PC-9 (cell line): ENCODE measurements at places on chromosomes 4 and X.

DNA sequence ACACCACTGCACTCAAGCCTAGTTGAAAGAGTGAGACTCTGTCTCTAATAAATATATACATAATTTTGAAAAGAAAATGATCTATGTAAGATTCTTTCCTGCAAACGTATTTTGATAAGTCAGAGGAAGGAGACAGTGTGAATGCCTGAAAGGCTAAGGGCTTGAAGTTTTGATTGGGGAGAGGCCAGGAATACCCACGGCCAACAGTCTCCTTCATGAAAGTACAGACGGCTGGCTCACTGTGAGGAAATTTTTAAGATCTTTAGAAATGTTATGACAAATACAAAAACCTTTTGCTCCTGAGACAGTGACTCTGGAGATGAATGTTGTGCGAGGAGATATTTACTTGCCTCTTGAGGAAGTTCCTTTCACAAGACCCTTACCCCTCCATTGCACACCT is 111.4 kb upstream of the KLHL13 start:
- no peak for DNase-seq

GRCh38 chrX:80816051-80816450 is 6.4 kb upstream of the BRWD3 start:
- DNase-seq = no peak

GRCh38 chrX:16039363-16039762 is 84.0 kb upstream of the GRPR start:
- no peak for DNase-seq

GRCh38 chrX:78979789-78980464 is 34.7 kb downstream of the P2RY10 start:
- no peak for DNase-seq

GRCh38 chr4:52094376-52095145 is 43.5 kb downstream of the SPATA18 start:
- no peak for DNase-seq

- no peak for DNase-seq
Measured at GRCh38 chr4:48254381-48255071, 15.1 kb downstream of the TEC start.

GRCh38 chrX:153029875-153030274 is 26.4 kb upstream of the PNMA3 start:
- no peak for DNase-seq

- no peak for DNase-seq
Measured at GRCh38 chrX:27057883-27058282, 405.3 kb downstream of the PPP4R3C start.

DNA sequence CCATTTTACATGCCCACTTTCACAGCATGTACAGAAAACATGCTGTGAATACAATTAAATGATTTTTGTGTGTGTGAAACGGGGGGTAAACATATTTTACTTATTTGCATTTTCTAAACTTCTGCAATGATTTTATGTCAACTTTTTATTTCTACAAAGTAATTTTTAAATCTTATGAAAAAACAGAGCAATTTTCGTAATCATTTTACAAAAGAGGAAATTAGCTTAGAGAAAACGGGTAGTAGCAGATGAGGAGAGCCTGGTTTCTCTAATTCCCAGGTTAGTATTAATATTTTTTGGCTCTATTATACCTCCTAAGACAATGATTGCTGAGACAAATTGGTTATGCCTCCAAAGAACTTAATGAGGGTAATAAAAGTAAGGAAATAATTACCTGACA is 3.2 kb downstream of the TKTL2 start:
- DNase-seq = no peak

GRCh38 chrX:113539599-113540356 is 699.1 kb upstream of the AMOT start:
- DNase-seq = no peak

DNA sequence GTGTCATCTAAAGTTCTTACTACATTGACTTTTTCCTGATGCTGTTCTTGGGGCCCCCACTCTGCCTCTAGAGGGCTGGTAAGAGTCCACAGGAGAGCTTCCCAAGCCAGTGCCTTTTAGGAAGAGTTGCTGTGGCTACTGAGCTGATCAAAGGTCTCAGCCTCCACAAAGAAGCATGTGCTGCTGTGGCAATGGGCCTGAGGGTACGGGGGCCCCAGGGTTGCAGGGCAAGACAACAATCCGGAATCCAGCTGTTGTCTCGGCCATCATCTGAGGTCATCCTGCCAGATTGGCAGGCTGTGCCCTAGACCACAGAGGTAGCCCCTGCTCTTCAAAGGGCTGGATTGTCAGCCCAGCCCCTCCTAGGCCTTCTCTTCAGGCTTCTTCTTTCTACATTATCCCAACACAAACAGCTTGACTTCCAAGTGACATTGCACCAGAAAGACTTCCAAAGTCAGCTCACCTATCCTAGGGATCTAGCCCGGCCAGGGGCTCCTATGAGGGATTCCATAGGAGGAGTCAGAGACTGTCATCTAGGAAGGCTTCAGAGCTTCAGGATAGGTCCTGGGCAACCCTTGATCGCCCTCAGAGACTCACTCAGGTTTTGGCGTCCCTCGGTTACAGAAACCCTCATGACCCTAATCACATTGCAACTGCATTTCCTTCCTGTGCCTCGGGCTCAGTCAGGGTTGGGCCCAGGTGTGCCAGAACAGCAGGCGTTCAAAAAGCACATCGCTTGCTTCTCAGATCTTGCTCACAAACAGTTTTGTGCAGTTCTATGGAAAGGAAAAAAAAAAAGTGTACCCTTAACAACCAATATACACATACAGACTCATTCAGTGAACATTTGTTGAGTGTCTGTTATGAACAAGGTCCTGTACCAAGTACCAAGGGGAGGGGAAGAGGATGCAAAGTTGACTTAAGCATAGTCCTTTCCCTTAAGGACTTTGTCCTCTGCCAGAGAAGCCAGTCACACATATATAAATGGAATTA is 27.8 kb downstream of the SLC25A5 start:
- no peak for DNase-seq

GRCh38 chr4:89152972-89153371 is 41.6 kb downstream of the TIGD2 start:
- DNase-seq = no peak

DNA sequence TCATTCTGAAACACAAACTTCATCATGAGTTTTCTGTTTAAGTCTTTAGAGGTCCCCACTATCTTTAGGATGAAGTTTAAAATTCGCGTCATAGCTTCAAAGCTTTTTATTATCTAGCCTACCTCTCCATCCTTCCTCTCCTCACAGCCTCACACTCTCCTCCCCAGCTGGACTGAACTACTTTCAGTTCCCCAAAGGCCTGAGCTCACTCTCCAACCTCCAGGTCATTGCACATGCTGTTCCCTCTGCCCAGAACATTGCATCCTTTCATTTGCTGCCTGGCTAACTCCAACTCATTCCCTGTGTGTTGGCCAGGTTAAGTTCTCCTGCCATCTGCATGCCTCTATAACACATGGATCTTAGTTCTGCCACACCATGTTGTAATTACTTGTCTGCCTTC is 2.9 kb upstream of the OTUD5 start:
- DNase-seq = no peak

GRCh38 chrX:132651421-132652086 is 162.7 kb upstream of the MBNL3 start:
- no peak for DNase-seq

GRCh38 chrX:1751781-1752180 is 136.9 kb downstream of the ASMT start:
- no peak for DNase-seq

DNA sequence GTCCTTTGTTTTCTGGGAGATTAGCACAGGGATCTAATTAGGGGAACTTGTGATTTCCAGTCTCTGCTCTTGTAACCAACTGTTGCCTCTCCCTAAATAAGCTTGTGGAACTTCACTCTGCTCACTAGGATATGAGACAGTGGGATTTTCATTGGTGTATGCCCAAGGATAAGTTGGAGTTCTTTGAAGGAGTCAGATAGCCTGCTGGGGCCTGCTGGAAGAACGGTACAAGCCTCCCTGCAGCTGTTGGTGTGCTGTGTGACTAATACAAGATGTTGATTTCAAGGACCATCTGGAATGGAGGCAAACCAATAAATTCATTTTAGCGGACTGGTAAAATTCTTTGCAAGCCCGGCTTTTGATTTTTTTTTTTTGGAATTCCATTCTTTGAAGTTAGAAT is 167.0 kb downstream of the AASDH start:
- no peak for DNase-seq

DNA sequence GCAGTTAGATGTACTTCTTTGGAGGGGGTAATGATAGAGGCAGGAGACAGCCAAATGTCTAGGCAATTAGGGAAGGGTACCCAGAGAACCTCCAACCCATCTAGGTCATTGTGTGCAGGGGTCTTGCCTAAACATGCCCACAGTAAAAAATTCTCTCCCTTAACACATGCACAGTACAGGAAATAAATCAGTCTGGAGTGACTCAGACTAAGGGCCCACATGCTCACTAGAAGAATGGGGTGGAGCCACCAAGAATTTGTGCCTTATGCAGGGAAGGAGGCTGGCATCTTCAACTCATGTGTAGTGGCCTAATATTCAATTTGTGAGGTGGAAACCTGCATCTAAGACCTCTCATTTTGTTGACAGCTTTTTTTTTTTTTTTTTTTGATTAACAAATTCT is 945.3 kb upstream of the GRIA3 start:
- no peak for DNase-seq

DNA sequence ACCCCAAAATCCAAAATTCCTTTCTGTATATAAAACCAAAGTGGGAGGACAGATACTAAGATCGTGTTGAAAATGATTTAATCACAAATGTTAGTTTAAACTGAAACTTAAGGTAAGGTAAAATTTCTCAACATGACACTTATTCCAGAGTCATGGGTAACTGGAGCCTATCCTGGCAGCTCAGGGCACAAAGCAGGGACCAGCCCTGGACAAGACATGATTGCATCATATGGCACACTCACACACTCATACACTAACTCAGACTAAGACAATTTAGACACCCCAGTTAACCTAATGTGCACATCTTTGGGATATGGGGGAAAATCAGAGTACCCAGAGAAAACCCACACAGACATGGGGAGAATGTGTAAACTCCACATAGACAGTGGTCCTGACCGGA is 244.1 kb upstream of the TEX13A start:
- DNase-seq = no peak

GRCh38 chrX:56564164-56564885 is 898 bp downstream of the UBQLN2 start:
- DNase-seq = peak; percentile 76

DNA sequence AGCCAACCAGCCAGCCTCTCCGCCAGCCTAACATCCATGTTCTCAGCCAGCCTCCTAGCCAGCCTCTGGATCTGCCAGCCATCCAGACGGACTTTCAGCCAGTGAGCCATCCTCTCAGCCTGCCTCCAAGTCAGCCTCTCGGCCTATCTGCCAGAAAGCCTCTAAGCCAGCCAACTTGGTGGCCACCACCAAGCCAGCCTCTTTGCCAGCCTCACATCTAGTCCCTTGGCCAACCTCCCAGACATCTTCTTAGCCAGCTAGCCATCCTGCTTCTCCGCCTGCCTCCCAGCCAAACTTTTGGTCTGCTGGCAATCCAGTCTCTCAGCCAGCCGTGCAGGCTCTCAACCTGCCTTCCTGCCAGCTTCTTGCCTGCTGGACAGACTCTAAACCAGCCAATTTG is 16.4 kb upstream of the ARAP2 start:
- no peak for DNase-seq

GRCh38 chr4:1579901-1580691 is 104.0 kb downstream of the FAM53A start:
- DNase-seq = peak; percentile 59

DNA sequence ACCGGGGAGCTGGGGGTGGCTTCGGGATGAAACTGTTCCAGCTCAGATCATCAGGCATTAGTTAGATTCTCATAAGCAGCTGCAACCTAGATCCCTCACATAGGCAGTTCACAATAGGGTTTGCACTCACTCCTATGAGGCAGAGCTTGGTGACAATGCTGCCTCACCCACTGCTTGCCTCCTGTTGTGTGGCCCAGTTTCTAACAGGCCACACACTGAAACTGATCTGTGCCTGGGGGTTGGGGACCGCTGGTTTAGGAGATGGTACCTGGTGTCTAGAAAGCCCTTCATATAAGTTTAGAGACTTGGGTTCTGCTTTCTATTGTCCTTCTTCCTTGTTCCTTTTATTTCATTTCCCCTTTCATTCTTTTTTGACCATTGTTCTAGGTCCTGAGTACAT is 234.2 kb downstream of the FRAS1 start:
- DNase-seq = no peak

DNA sequence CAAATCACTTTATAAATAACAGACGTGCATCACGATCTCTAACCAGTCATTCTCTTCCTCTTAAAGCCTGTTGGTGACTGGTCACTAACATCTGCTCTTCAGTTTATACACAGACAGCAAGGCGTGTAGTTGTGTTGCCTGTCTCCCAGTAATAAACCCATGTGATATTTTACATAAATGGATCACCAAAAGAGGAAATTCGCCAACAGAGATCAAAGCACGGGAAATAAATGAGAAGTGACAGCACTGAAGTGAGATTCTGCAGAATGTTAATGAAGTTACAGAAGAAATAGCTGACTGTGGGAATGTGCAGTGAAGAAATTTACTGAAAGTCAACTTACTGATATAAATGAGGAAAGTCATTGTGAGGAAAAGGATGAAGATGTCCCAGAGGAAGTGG is 47.0 kb downstream of the AFF1 start:
- no peak for DNase-seq

DNA sequence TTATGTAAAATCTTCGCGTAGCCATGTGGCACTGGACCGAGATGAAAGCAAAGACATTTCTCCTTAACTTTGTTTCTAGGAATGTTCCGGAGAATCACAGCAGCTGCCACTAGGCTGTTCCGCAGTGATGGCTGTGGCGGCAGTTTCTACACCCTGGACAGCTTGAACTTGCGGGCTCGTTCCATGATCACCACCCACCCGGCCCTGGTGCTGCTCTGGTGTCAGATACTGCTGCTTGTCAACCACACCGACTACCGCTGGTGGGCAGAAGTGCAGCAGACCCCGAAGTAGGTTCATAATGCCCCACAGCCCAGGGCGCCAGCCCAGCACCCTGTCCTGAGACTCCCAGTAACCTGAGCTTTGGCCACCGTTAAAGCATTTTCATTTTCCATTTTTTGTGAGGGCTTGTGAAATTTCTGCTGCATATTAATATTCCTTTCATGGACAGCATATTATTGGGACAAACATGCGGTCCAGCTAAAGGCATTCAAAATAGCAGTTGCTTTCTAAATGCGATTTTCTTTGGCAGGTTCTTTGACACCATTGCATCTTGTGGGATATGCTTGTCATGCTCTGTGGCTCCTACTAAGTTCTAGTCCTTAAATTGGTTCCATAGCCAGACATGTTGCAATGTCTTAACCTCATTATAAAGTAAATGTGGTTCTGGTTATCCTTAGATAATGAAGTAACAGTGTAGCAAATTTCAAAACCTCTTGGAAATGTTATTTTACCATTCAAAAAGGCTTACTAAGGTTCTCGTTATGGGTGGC is 49.1 kb upstream of the MSANTD1 start:
- DNase-seq = no peak

GRCh38 chr4:78247536-78248285 is 190.6 kb downstream of the FRAS1 start:
- no peak for DNase-seq

DNA sequence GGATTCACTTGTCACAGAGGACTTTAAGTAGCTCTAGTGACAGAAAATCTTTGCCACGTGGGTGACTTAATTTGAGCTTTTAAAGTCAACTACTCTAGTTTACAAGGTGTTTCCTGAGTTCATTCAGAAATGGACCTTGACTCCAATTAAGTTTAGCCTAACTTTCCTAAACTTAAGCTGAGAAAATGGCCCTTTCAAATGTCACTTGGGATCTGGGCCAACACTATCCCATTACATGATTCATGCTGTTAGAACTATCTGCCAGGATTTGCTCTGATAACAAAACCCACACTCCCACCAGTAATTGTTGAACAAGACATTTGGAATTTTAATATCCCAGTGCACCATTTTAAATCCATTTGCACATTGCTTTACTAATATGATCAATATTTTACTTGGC is 40.8 kb downstream of the C4orf46 start:
- DNase-seq = no peak
